ENCODE measurements at places on chromosomes 5 and 9.

DNA sequence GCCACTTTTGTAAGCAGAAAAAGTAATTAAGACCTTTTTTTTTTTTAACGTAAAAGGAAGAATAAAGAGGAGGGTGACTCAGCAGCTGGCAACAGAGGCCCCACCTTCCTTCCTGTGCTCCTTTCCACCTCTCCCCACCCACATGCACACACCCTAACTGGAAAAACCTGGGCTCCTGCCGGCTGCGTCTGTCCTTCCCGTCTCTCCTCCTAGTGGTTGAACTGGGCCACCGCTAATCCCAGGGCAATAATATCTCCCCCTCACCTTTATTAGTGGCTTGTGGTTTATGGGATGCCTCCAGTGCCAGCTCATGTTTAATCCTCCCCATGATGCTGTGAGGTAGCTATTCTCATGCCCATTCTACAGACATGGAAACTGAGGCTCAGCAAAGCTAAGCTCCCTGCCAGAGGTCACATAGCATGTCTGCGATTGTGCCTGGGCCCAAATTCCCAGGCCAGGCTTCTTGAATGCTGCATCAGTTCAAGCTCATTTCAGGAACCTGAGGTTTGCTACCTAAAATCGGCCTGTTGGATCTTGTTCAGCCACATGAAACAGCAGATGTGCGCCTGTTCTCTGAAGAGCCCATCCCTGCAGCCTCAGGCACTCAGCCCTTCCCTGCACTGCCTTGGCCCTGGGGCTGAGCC lies 60.9 kb upstream of the IL17B start:
- DNase-seq, result no peak

- DNase-seq, result no peak
Observed at GRCh38 chr5:5198135-5198534, 58.0 kb downstream of the ADAMTS16 start.

GRCh38 chr5:84086511-84086910 lies 298.2 kb downstream of the EDIL3 start:
- no peak for DNase-seq

DNA sequence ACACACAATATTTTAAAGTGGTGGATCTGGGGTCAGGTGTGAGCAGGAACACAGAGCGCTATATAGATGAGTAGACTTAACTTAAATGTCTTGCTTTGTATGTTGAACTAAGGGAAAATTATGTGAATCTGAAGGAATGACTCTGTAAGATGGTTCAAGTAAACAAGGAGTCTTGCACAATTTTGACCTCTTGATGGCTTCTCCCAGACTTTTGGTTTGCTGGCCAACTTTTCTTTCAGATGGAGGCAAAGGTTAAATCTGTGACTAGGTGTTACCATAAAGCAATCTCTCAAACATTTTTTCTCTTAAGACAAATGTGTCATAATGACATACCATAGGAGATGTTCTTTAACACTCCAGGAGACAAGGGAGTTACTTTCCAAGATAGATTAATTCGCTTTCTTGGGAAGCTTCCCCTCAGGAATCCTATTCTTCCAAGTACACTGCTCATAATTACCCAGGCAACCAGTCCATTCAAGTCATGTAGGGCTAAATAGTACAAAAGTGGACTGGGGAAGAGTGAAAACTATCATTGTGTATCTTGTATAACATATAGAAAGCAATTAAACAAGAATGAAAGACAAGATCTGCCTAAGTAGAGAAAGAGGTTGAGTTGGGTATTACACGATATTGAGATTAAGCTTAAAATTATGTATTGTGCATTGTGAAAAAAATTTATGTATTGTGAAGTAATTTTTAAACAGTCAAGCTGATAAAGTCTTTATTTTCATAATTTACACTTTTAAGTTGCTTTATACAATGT lies 60.3 kb upstream of the SLC27A6 start:
- no peak for DNase-seq

- no peak for DNase-seq
Observed at GRCh38 chr9:71642056-71642455, 126.3 kb downstream of the CEMIP2 start.

GRCh38 chr9:14007190-14007769 lies 306.7 kb downstream of the NFIB start:
- no peak for DNase-seq

- DNase-seq, result no peak
Observed at GRCh38 chr5:62343428-62343827, 37.4 kb downstream of the KIF2A start.

DNA sequence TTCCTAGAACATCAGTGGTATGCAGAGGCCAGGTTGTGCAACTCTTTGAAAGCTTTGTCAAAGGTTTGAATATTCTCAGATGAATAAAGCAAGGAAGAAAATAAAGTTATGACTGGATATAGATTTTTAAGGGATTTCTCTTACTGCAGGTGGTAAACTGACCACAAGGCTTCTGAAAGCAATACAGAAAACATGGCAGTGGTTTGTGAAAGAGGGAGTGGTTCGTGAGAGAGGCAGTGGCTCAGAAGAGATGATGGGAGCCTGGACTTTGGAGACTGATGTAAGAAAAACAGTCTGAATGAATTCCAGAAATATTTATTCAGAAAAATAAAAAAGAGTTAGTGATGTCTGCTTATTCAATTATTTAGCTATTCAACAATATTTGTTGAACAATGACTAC lies 380.4 kb upstream of the CTNND2 start:
- no peak for DNase-seq

- DNase-seq, result no peak
Observed at GRCh38 chr9:116355153-116355921, 201.7 kb downstream of the PAPPA start.

GRCh38 chr9:3732077-3733038 lies 206.6 kb upstream of the RFX3 start:
- DNase-seq, result peak; percentile 92

- no peak for DNase-seq
Observed at GRCh38 chr9:108496846-108497245, 358.9 kb downstream of the ACTL7B start.

DNA sequence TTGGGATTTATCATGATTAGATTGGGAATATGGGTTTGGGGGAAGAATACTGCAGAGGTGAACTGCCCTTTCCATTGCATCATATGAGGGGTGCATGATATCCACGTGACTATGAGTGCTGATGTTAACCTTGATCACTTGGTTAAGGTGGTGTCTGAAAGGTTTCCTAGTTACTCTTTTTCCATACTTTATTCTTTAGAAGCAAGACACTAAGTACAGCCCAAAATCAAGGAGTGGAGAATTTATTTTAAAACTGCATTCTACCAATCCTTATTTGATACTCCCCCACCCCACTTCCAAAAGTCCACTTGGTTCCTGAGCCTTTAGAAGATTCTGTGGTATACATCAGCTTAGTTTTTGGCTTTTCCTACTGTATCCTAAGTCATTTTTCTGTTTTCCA lies 20.3 kb upstream of the STOM start:
- no peak for DNase-seq

- DNase-seq, result no peak
Observed at GRCh38 chr5:89351222-89351621, 468.2 kb upstream of the MEF2C start.

DNA sequence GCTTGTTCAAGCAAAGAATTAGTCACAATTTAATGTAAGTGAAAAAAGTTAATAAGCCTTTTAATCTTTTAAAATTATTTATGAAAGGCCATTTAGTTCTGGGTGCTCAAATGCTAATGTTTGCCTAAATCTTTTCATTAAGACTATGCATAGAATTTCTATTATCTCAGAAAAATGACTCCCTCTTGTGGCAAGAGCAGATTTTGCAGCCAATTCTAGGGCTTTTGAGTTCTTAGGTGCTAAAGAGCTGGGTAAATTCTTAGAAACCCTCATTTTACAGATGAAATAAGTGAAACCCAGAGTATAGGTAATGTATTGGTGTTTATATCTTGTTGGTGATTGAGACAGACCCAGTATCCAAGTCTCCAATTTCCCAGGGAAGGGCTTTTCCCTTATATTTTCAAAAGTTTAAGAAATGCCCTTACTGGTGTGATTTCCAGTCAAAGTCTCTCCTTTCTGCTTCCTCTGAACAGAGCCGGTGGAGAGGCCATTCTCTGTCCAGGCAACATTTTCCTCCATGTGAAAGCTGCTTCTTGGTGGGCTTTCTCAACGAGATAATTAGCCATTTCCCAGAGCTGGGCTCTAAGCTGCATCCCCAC lies 24.1 kb upstream of the PCSK5 start:
- peak; percentile 34 for DNase-seq

DNA sequence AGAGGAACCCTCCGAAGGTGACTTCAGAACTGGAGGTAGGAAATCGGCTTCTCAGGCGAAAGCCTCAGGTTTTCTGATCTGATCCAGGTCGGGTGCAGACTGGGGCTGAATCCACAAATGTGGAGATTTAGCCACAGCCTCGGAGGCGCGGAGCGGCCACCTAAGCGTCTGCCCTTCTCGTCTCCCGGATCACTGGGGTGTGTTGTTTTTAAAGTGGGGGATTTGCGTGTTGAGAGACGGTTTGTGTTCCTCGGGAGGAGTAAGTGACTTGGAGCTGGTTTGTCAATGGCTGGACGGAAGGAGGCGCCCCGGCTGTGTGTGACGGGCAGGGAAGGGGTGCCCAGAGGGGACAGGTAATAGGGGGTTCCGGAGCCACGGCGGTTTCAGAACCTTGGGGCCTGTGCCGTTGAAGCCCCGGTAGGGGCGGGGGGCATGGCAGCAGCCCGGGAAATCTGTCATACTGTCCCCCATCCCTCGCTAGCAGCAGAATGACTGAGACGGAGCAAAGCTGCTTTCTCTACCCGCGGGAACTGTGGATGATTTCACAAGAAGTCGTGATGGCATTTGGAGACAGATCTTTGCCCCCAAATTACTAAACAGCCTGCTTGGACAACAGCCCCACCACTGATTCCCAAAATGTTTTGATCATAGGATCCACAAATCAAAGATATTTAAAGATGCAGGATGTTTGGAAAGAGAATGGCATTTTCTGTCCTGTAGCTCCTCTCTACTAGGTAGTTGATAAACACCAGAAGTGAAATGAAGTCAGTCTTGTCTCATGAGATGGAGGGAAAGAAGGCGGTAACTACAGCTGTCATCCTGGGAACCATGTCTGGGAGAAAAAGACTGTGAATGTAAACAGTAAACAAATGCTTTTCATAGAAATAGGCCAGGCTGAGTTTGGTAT lies 216.5 kb downstream of the PDZD2 start:
- peak; percentile 33 for DNase-seq

DNA sequence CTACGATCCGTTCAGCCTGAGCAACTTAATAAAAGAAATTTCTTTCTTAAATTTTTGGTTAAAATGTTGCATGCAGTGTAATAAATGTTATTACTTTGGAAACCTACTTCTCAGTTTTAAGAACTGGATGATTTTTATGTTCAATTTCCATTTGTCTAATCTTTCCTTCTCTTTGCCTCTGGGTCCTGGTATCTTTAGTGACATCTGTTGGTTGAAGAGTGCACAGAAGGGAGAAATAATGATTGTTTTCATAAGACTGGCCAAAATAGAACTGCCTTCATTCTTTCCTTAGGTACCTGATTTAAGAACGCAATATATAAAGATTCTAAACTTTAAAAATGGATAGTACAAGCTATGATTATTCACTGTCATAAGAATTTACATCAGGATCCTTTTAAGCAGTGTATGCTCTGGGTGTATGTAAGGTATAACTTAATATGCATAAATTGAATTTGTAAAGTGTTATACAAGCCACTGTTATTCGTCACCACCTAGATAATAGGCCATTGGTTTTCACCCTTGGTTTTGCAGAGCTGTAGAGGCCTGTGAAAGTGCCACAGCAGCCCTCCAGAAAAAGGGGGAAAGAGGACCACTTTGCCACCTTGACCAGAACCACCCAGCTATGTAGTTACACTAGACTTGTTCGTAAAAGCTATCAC lies 82.8 kb upstream of the TLX3 start:
- peak; percentile 10 for DNase-seq

DNA sequence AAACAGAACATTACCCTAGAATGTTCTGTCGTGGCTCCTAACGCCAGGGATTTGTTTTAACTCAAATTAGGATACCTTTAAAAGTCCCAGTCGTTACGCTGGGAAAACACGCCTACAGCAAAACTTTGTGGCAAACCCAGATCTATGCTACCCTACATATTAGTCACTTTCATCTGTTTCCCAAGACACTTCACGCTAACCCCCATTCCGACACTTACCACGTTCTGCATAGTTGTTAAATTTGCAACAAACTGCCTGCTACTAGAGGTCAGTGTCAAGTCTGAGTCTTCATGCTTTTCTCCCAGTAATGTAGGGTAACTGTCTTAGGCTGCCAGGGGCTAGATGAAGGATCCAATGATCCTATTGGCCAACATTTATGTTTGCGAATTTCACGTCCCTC lies 140.3 kb downstream of the RASEF start:
- DNase-seq, result no peak

DNA sequence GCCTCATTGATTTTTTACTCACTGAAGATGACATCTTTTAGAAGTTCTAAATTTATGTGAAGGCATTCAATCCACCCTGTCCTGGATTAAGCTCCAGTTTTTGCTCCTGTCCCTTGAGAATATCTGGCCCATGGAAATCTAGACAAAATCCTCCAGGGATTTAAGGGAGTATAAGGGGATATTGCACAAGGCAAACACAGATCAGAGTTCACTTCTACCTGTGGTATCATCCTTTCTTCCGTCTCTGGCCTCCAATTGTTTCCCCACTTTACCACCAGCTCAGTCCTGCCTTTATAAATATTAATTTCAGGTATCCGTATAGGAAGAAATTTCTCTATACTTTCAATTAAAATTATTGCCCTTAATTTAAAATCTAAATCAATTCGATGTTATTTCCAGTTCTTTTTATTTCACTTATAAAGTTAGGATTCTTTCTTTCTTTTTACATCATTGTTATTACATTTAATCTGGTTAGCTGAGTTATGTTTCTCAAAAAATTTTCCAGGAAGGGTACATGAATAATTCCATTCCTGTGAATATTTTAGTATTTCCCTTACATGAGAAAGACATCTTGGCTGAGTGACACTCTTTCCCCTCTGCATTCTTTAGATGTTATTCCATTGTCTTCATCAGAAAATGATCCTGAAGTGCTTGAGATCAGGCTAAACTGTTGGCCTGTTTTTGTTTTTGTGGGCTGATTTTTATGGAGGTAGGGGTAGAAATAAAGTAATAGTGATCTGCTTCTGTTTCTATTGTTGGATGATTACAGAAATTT lies 194.3 kb upstream of the MAP3K1 start:
- no peak for DNase-seq

DNA sequence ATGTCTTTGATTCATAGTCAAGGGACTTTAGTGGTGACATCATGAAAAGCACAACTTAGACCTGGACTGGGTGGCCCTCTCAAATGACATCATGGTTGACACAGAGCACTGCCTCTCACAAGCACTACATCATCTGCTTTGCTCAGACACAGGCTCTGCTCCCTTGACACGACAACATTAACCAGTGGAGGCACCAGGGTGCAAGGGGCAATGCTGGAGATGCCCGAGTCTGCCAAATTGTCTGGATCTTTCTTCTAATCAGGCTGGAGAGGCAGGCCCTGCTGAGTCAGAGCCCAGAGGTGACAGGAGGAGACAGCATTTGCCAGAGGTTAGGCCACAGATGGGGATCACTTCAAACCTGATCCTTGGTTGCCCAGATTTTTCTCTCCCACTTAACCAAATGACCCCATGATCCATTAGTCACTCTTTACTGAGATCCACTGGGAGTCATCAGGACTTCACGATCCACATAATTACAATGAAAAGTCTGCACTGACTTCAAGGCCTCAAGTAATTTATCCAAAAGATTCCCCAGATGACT lies 174.4 kb downstream of the SLIT3 start:
- DNase-seq, result no peak
